ENCODE measurements at places on chromosomes 11 and 22.

GRCh38 chr11:115348416-115348815 lies 155.8 kb downstream of the CADM1 start:
- no peak for DNase-seq

DNA sequence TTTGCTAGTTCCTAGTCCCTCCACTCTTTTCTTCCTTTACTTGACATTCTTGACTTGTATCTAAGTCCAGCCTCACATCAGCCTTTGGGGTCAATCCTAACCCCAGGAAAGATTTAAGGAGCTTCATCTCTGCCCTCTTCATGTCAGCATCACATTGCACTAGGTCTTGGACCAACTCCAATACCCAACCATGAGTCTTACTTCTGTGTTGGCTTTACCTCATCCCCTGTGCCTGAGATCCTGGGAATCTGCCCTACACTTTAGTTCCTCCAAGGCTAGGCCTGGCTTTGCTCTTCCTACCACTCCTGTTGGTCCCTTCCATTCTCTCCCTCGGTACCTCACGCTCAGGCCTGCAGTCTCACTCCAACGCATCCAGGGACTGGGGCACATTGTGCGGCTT lies 117.0 kb downstream of the SLC1A2 start:
- DNase-seq, result no peak

DNA sequence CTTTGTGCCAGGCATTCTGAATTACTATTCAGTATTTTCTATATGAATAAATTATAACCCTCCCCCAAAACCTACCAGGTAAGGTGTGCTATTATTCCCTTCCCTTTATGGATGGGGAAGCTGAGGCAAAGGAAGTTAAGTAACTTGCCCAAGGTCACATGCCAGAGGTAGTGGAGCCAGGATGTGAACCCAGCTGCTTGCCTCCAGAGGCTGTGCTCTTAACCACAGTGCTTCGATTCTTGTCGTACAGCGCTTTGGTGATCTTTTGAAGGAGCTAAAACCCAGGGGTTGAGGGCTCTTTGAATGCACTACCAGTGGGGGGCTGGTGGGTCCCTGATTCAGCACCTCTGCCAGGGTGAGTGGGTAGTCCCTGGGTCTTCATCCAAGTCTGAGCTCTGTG lies 18.8 kb downstream of the MCM5 start:
- DNase-seq, result no peak

GRCh38 chr22:33898121-33898520 lies 22.2 kb downstream of the LARGE1 start:
- no peak for DNase-seq

DNA sequence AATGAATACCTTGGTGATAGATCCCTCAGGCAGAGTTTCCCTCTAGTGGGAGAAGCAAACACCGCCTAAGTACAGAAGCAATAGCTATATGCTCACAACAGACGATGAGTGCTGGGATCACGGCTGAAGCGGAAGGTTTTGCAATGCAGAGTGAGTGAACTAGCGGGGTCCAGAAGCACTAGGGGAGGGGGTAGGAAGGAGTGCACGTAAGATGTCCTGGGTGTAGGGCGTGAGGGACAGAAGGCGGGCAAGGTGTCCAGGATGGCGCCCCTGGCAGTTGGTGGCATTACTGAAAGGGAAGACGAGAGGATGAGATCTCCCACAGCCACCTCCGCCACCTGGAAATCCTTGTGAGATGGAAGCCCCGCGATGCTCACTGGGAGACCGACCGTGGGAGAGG lies 81.0 kb downstream of the ETS1 start:
- no peak for DNase-seq

- peak; percentile 31 for DNase-seq
Observed at GRCh38 chr11:36463781-36464180, 46.3 kb downstream of the TRAF6 start.

DNA sequence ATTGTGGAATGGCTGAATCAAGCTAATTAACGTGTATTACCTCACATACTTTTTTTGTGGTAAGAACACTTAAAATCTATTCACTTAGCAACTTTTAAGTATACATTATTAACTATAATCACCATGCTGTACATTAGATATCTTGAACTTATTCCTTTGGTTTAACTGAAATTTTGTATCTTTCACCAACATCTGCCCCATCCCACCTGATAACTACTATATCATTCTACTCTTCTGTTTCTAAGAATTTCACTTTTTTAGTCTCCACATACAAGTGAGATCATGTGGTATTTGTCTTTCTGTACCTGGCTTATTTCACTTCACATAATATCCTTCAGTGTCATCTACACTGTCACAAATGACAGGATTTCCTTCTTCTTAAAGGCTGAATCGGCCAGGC lies 17.1 kb upstream of the VWA5A start:
- DNase-seq, result no peak

DNA sequence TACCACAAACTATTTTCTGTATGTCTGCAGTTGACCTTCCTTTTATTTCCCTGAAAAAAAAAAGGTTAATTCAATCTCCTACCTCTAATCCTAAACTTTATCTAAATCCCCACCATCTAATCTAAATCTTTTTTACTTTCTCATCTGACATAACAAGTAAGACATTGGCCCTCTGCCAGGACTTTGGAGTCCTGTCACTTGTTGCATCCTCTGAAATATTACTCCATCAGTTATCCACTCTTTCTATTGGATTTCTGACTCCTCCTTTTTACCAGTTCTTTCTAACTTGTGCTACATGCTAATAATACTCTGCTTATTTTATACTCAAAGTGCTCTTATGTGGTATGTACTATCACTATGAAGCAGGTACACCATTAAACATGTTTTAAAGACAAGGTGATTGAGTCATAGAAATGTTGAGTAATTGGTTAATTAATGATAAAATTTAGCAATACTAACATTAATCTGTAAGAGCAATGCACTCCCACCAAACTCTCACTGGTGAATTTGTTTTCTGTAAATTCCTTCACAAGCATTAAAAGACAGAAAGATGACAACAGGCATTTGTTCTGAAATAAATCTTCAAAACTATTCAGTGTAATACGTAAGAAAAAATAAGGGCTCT lies 914.2 kb upstream of the RAG2 start:
- no peak for DNase-seq

DNA sequence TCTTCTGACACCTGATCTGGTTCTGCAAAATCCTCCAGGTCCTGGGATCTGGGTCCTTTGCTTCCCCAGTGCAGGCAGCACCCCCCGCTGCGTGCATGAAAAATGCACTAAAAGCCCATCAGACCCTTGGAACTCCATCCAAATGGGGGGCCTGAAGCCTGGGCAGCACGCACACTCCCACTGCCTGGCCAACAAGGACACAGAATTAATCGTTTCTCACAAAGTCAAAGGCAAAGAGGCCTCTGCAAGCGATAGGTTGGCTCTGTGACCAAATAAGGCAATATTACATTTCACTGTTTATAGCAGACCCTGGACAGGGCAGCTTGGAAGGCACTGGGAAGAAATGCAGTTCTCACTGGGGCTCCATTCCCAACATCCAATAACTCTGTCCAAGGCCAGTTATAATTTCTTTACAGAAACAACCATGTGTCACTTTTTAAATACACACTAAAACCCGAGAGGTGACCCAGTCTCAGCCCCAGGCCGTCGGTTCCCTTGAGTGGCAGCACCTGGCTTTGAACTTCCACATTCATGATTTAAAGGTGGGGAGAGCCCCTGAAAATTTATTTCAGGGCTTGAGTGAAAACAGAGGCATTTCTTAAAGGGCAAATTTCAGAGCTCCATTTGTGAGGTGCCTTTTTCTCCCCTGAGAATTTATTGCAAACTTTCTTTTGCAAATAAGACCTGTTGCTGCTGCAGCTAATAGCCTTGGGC lies 114.4 kb upstream of the ANO1 start:
- DNase-seq, result no peak

- no peak for DNase-seq
Observed at GRCh38 chr11:131217313-131218310, 152.8 kb upstream of the NTM start.

- DNase-seq, result no peak
Observed at GRCh38 chr11:22657101-22657694, 9.2 kb upstream of the GAS2 start.

DNA sequence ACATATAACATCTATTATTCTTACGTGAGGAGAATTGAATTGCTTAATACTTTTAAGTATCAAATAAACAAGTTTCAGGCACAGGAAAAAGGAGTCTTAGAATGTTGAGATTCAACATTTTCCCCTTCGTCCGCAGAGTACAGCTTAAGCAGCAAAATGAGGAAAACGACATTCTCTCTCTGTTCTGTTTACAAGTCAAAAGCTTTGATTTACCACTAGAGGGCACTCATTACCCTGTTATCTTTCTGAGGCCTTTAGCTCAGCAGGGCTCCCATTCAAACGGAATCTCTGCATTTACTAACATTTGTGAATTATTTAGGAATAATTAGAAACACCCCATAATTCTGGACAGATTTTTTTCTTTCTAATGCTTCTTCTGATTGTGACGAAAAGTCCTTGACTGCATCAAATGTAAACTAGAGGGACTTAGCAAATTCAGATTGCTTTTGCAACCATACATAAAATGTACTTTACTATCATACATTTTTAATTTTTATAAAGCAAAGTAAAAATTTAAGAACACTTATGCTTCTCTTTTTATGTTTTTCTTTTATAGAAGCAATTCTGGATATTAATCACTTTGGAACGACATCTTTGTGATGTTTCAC lies 75.0 kb downstream of the JRKL start:
- peak; percentile 72 for DNase-seq

DNA sequence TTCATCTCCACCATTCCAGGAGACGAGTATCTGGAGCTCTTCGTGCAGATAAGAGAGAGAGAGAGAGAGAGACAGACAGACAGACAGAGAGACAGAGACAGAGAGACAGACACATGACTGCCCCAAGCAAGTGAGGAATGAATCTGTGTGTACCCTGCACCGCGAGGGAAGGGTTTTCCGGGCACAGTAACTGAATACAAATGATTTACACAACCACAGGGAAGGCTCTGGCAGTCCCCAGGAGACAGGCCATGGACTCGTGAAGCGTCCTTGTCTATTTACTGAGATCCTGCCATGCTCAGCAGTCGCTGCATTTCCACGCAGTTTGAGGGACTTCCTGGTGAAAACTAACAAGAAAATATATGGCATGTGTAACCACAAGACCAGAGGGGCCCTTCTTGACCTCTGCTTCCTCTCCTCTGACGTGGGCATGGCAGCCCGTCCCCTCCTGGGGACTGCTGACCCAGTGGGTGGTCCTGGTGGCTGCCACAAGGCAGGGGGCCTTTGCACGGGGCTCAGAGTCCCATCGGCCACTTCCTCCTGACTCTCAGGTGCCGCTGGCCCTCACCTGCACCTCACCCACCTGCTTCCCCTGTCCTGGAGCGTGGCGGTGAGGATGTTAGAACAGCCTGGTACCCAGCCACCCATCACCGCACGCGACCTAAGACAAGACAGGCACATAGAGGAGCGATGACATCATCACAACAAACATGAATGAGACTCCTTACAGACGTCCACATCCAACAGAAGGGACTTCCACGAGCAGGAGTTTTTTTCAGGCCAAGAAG lies 75.9 kb downstream of the PHF21B start:
- no peak for DNase-seq

- DNase-seq, result no peak
Observed at GRCh38 chr11:116707161-116707629, 65.6 kb downstream of the BUD13 start.

GRCh38 chr11:121460941-121461514 lies 8.3 kb upstream of the SORL1-AS1 start:
- no peak for DNase-seq

DNA sequence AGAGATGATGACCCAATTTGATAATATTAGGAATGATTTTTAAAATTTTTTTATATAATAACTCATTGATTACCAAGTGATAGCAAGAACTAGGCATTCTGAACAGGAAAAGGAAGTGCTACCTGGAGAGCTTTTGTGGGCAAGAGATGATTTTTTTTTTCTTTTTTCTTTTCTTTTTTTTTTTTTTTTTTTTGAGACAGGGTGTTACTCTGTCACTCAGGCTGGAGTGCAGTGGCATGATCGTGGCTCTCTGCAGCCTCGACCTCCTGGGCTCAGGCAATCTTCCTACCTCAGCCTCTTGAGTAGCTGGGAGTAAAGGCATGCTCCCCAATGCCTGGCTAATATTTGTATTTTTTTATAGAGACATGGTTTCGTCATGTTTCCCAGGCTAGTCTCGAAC lies 40.4 kb downstream of the TNRC6B start:
- no peak for DNase-seq

- peak; percentile 70 for DNase-seq
Observed at GRCh38 chr11:34318111-34319037, 39.4 kb downstream of the ABTB2 start.

DNA sequence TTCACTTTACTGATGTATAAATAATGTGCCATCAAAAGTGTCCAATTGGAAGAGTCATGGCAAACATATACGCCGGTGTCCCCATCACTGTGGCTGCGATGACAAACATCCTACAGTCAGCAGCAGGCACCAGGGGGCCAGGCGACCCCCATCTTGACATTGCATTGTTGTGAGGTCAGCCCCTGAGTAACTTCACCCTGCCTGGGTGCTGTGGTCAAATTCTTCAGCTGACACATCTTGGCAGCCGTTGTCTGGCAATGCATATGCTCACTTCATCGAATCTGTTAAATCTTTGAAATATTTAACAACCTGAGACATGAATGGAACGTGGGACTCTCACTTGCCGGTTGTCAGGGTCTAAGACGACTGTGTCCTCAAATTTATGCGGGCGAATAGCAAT lies 430.9 kb downstream of the BRD1 start:
- no peak for DNase-seq

- no peak for DNase-seq
Observed at GRCh38 chr11:95291946-95292345, 60.9 kb upstream of the SESN3 start.

- DNase-seq, result no peak
Observed at GRCh38 chr11:92873551-92873950, 95.9 kb upstream of the MTNR1B start.

GRCh38 chr11:117831661-117832415 lies 7.3 kb upstream of the FXYD2 start:
- DNase-seq, result no peak

GRCh38 chr11:2912498-2912897 lies 16.7 kb downstream of the PHLDA2 start:
- DNase-seq, result peak; percentile 83
